ENCODE measurements at places on chromosomes 3 and 15.

DNA sequence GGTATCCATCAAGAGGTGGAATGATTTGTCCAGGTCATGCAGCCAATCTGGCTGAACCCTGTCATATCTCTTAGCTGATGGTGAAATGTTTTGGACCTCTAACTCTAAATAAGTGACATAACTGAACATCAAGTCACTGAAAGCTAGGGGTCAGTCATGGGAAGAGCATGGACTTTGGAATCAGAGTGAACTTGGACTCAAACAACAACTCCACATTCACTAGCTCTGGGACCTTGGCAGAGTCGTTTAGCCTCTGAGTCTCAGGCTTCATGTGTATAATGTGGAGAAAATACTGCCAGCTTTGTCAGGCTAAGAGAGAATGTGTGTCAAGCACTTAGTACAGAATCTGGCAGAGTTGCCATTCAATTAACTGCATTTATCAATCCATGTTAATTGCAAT lies 557.8 kb upstream of the CFAP20DC start:
- no peak for DNase-seq

DNA sequence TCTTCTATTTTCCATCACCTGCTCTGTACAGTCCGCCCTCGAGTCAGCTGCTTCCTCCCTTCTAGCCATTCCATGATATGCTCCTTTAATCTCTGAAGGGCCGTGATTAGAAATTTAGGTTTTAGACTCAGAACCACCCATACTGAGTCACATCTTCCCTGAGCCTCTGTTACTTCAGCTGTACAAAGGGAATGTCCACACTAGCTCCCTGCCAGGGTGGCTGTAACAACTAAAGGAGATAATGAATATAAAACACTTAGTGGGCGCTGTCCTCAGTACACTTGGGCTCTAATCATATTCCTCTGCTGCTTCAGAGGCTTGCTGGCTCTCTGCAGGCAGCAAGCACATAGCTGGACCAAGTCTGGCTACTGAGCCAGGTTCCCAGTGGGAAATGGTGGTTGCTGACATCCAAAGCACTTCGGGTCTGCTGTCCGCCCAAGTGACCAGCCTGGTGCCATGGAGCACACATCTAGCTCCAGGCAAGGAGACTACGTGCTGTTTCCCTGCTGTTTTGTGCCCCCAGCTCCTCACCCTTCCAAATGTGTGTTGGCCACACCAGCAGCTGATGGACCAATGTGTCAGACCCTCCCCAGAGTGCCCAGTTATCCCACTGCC lies 901 bp upstream of the CHST14 start:
- no peak for DNase-seq

DNA sequence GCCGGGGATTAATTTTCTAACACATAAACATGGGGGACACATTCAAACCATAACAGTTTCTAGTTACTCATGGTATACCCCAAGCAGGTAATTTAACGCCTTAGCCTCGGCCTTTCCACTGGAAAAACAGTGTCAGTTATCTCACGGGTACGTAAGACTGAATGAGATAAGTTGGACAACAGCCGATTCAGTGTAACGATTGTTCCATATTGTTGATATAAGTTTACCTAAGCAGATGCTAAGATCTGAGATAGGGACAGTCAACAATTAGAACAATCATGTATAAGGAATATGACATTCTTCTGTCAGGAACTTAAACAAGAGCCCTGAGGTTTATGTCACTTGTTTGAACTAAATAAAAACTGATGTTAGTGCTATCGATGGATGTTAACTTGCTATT lies 130.8 kb downstream of the GHSR start:
- DNase-seq: no peak

GRCh38 chr3:109648027-109648426 lies 310.7 kb upstream of the DPPA4 start:
- DNase-seq: no peak

- DNase-seq: no peak
These were observed 57.6 kb upstream of the TNFSF10 start for GRCh38 chr3:172580680-172581401.

GRCh38 chr3:37906734-37907282 lies 45.1 kb downstream of the CTDSPL start:
- no peak for DNase-seq

GRCh38 chr15:41869770-41870688 lies 23.8 kb downstream of the SPTBN5 start:
- DNase-seq: no peak

DNA sequence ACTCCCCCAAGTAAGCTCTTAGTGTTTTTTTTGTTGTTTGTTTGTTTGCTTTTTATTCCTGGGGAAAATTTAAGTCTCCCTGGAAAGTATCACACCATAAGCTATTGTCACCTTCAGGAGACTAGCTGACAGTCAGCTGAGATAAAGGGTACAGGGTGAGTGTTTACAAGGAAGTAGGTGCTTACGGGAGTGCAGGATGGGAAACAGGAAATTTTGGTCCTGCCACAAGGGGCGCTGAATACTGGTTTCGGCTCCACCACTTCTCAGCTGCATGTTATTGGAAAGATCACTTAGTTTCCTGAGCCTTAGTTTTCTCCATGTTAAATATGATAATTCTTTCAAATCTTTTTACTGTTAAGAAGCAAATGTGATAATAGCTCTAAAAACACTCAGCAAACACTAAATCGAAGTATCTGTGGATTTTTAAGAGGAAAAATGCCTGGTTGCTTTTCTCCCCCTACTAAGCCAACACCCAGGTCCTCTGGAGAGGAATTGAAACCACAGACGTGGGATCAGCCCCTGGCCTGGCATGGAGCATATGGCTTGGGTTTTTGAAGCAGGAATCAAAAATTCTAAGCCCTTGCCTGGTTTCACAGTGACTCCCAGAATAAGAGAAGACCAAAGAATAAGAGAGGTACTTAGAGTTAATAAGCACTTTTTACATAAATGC lies 90.7 kb downstream of the SCN11A start:
- peak; percentile 8 for DNase-seq

GRCh38 chr3:31553258-31553657 lies 20.5 kb downstream of the STT3B start:
- DNase-seq: no peak

DNA sequence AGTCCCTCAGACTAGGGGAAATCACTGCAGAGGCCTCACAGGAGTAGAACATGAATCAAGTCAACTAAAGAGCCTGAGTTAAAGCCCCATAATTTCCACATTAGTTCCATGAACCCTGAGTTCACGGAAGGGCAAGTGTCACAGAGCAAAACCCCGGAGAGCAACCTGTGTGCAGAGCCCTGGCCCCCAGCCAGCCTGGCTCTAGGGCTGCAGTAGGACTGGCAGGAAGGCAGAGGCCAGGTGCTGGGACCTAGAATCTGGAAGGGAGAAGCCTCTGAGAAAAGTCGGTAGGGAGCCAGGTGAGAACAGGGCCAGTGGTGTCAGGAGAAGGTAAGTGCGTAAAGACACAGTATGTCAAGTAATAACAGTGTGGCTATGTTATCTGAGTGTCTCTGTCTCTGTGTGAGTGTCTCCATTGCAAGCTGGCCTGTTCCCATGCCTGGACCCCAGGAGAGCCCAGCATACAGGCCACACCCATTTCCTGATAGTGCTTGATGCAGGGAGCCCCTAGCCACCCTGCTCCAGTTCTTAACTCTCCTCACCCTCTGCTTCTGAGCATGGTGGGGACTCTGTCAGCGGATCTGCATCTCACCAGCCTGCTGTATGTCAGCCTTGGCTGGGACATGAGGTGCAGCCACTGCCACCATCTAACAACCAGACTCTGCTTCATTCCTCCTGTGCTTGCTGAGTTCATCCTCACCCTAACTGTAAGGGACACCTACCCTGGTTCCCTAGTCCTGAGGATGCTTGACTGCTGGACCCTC lies 11.3 kb upstream of the MANF start:
- DNase-seq: no peak

- DNase-seq: no peak
These were observed 85.5 kb upstream of the FGF12 start for GRCh38 chr3:192812743-192813383.

DNA sequence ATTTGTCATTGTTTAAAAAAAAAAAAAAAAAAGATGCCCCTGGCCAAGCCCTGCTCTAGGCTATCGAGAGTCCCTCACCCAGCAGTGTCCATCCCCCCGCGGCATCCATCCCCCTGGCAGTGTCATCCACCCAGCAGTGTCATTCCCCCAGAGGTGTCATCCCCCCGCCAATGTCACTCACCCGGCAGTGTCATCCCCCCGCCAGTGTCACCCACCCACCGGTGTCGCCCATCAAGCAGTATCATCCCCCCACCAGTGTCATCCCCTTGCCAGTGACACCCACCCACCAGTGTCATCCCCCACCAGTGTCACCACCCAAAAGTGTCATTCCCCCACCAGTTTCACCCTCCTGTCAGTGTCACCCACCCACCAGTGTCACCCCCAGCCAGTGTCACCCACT lies 99.3 kb upstream of the PRR20G start:
- no peak for DNase-seq

DNA sequence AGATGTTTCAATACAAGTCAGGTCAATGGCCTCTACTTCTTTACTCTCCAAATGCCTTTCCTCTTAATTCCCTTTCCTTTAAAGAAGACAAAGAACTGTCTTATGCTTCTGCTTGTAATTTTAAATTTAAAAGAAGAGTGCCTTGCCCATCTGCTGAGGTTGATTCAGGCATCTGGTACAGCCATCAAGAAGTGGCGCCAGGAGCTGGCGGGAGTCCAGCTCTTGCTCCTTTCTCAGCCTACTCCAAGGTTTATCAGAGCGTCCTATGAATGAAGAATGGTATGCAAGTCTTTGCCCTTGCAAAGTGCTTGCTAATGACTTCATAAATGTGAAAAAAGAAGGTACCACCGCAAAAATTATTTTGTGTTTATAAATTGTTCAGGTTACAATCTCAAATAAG lies 294.6 kb upstream of the TGFBR2 start:
- no peak for DNase-seq

DNA sequence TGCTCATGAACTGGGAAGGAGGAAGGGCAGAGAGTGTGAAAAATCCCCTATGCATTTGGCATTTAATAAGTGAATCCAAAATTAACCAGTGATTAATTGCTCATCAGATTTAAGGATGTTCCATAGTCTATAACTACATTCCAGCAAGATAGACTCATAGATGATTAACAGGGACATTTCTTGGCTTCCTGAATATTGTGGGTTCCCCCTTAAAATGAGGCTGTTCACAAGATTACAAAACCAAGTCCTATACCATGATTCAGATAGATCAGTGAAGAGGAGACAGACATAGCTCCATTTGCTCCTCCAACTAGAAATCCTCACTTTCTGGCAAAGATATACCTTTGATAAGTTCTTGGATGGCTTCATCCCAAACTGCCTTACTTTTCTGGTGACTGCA lies 15.4 kb downstream of the RASGRP1 start:
- no peak for DNase-seq

DNA sequence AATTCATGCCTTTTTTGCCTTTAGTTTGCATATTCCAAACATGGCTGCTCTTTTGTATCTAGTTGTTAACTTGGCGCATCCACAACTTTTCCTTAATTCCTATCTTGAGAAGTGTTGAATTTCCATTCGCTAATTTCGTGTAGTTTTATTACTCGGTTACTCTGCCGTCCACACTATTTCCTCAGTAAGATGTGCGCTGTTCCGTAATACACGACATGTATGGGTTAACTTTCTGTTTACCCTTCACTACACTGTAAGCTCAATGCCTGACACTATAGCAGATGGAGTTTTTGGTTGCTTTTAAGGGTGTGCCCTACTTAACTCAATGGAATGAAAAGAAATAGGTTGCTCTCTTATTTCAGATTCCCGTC lies 724 bp downstream of the RPSA start:
- no peak for DNase-seq

DNA sequence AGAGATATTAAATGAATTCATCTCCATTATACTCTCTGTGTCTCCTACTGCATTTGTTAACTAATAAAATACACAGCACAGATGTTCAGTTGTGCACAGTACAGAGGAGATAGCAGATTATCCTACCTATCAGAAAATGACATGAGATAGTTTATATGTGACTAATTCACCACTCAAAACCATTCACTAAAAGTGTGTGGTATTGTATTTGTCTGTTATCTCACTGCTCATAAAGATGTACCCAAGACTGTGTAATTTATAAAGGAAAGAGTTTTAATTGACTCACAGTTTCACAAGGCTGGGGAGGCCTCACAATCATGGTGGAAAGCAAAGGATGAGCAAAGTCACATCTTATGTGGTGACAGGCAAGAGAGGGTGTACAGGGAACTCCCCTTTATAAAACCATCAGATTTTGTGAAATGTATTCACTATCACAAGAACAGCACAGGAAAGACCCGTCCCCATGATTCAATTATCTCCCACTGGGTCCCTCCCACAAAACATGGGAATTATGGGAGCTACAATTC lies 936.3 kb downstream of the ROBO1 start:
- DNase-seq: no peak

DNA sequence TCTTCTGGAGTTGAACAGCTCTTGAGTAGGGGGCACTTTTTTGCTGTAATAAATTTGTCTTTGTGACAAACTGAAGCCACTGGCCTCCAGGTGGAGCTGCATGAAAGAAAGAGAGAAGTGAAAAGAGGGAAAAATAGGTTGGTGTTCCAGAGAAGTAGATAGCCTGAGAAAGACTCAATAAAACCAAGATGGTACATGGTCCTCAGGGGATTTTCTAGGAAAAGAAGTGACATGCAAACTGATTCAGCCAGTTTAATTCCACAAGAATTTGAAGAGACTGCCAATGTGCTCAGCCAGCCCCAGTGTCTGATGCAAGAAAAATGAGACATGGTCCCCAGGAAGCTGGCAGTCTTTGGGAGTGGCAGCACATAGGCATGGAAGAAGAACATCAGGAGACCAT lies 152.7 kb downstream of the CD47 start:
- no peak for DNase-seq

DNA sequence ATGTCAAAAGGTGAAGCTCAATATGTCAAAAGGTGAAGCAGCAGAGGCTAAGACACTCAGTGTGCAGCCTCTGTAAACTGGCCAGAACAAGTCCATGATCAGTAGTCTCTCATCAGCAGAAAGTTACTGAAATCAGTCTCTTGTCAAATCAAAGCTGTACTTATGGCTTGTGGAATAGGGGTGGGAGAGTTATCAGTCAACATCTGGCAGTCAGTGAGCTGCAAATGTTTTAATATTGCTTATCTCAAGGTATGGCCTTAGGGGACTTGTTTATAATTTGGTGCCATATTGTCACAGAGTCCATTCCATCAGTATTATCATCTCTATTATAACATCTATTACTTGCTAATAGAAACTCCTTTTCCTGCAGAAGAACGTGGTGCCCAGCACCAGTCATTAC lies 14.9 kb upstream of the WDR49 start:
- no peak for DNase-seq

DNA sequence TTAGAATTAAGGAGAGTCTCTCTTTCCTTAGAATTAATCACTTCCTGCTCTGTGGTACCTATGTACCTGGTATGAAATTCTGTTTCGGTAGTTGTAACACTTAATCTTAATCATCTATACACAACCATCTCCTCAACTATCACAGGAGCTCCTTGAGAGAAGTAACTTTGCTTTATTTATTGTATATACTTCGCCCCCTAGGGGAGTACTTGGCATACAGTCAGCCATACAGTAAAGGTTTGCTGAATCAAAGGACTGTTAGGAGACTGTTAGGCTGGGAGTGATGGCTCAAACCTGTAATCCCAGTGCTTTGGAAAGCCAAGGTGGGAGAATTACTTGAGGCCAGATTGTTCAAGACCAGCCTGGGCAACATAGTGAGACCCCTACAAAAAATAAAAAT lies 44.7 kb downstream of the RORA start:
- DNase-seq: no peak
